ENCODE measurements at places on chromosomes 11 and 22.

GRCh38 chr11:123392844-123393243, 37.2 kb upstream of the GRAMD1B start:
- DNase-seq: no peak

DNA sequence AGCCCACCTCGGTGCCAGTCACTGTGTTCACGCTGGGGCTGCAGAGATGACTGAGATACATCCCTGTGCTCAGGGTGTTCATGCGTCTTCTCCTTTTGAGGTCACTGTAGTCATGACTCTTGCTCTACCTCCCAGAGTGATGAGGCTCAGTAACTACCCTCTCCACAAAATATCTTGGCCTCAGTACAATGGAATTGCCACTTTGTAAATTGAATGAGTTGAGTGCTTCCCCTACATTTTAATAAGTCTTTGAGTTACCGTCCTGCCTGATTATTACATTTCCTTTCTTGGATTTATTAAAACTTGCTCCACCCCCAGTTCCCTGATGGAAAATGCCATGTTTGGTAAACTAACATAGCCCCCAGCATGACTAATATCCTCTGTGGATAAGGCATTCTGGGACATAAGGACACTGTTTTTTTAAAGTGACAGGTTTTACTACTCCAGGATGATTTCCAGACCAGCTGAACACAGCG, 15.9 kb downstream of the PRSS23 start:
- DNase-seq: no peak

DNA sequence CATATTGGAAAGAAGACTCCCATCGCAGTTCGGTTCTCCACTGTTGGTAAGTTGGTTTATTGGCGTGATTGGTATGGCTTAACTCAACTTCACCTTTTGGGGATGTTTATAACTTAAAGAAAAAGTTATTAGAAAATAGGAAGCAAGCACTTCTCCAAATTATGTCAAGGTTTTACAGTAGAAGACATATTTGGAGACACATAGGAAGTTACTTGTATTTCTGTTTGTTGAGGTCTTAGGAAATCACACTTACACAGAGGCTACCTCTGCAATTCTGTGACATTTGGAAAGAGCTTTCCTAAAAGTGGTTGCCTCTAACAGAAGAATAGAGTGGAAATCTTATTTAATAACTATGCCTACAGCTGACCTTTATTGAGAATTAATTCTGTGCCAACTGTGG, 12.3 kb downstream of the CAT start:
- DNase-seq: no peak

DNA sequence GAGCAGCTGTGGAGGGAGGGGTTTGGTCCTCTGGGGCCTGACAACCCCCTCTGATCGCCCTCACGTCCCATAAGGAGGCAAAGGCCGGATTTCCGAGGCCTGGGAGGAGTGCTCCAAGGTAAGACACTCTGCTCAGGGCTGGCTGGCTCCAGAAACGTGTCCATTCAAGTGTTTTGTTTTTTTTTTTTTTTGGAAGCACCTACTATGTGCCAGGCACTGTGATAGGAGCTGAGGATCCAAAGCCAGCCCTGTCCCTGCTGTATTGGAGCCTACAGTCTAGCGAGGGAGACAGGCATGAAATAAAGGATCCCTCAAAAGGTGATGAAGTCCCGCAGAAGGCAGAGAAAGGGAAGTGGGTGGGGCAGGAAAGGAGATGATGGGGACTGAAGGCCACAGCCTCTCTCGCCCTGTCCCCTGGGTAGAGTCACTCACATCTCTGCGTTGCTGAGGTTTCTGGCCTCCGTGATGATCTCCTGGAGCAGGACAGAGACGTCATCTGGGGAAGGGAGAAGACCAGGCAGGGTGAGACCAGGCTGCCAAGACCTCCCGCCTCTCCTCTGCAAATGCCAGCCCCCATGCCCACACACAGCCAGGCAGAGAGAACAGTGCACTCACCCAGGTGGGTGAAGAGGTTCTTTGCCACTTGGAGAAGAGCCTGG, 89.2 kb downstream of the PDE2A start:
- DNase-seq: peak; percentile 8
